Adrenal gland (tissue), 19 donors: ENCODE measurements at places on chromosomes 6 and 20. TPM values are rescaled to one million over a fixed set of nuclear protein-coding genes. Genes with fewer than 3 reads are reported as not detected.
A peak's percentile ranks its signal among the peaks of the same experiment; 100 is the strongest.

Gene PSMB9
- 16.1 TPM for total RNA-seq

Gene GTPBP2
- total RNA-seq = 16.5 TPM

- H3K4me1 ChIP-seq = no peaks in the 10 kb centered on the region
- no peak for DNase-seq
- H3K4me3 ChIP-seq = no peak overlapping the region
- H3K36me3 ChIP-seq = no peaks in the 10 kb centered on the region
- no peak overlapping the region for H3K27ac ChIP-seq
These were observed 66.6 kb downstream of the BMP7 start for GRCh38 chr20:57199656-57200405.

Gene WDR27
- 29.6 TPM for total RNA-seq

GRCh38 chr6:160129881-160130615 lies 8.4 kb downstream of the SLC22A1 start:
- no peak overlapping the region for H3K27ac ChIP-seq
- no peak overlapping the region for H3K4me3 ChIP-seq
- H3K27me3 ChIP-seq = no peaks in the 10 kb centered on the region
- H3K36me3 ChIP-seq = no peaks in the 10 kb centered on the region
- no peak for DNase-seq
- no peaks in the 10 kb centered on the region for H3K4me1 ChIP-seq

Gene C20orf202
- not detected for total RNA-seq

- no peaks in the 10 kb centered on the region for H3K4me1 ChIP-seq
- no peak overlapping the region for H3K4me3 ChIP-seq
- peak overlapping the region; percentile 14 for H3K27ac ChIP-seq
- H3K36me3 ChIP-seq = no peaks in the 10 kb centered on the region
- peak; percentile 34 for DNase-seq
These were observed 6.7 kb downstream of the PPP1R16B start for GRCh38 chr20:38812182-38812581.

- H3K4me3 ChIP-seq = no peak overlapping the region
- H3K36me3 ChIP-seq = peaks cover 32% of the 10 kb centered on the region
- H3K27me3 ChIP-seq = no peaks in the 10 kb centered on the region
- peak; percentile 58 for DNase-seq
These were observed 14.9 kb downstream of the DYNLT1 start for GRCh38 chr6:158629367-158630221.

Gene RIMS4
- total RNA-seq = 0.11 TPM

DNA sequence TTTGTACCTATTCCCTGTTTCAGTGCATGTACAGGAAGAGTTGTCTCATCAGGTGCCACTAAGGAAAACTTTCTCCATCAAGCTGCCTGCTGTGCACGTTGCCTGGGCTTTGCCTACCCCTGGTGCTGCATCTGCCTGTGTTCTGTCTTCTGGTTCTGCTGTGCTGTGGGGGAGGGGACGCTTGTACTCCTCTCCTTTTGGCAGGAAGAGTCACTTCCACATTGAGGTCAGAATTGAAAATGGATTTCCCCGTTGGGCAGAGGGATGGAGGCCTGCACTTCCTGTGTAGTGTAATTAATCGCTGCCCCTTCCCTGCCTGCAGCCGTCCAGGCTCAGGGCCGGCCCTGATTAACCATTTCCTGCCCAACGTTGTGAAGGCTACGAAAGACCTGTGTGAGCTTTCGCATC lies 153.3 kb downstream of the SCML4 start:
- H3K4me3 ChIP-seq = no peak overlapping the region
- no peaks in the 10 kb centered on the region for H3K27me3 ChIP-seq
- peak overlapping the region; percentile 6 for H3K27ac ChIP-seq
- no peaks in the 10 kb centered on the region for H3K36me3 ChIP-seq
- H3K4me1 ChIP-seq = peaks cover 13% of the 10 kb centered on the region

DNA sequence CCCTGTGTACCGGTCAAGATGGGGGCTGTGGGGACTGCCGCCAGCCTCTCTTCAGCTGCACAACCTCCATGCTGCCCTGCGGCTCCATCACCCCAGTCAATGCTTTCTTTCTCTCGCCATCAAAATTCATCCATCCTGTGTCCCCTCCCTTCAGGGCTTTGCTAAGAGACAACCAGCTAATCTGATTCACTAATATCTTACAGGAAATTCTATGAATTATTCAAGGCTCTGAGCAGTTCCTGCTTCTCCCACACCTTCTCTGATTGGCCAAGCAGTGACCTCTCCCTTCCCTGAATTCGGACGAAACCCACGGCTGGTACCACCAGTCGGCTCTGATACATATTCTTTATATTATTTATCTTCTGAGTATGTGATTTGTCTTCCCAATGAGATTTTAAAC lies 13.8 kb downstream of the ITPR3 start:
- peaks cover 14% of the 10 kb centered on the region for H3K4me1 ChIP-seq
- H3K4me3 ChIP-seq = no peak overlapping the region
- no peaks in the 10 kb centered on the region for H3K27me3 ChIP-seq
- no peak for DNase-seq
- H3K36me3 ChIP-seq = no peaks in the 10 kb centered on the region

DNA sequence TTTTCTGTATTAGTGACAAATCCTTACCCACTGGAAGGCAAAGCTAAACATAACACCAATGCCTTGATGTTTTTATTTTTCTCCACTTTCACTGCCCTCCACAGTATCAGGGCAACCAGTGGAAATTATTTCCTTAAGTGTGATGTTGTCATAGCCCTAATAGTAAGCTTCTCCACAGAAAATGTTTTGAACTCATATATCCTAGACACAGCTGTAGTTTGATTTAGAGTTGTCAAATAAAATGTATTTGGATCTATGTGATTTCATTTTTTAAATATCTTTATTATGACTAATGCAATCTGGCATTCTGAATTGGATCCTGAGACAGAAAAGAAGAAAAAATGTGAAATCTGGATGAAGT lies 70.9 kb upstream of the UFL1 start:
- H3K27ac ChIP-seq = no peak overlapping the region
- no peaks in the 10 kb centered on the region for H3K36me3 ChIP-seq
- no peak for DNase-seq
- no peaks in the 10 kb centered on the region for H3K27me3 ChIP-seq
- H3K4me3 ChIP-seq = no peak overlapping the region

GRCh38 chr20:14979453-14979986 lies 642.1 kb upstream of the FLRT3 start:
- no peak overlapping the region for H3K27ac ChIP-seq
- no peak for DNase-seq
- no peaks in the 10 kb centered on the region for H3K27me3 ChIP-seq
- H3K4me3 ChIP-seq = no peak overlapping the region
- H3K4me1 ChIP-seq = no peaks in the 10 kb centered on the region

- peaks cover 45% of the 10 kb centered on the region for H3K36me3 ChIP-seq
- no peak overlapping the region for H3K4me3 ChIP-seq
- DNase-seq = no peak
- no peak overlapping the region for H3K27ac ChIP-seq
- H3K27me3 ChIP-seq = no peaks in the 10 kb centered on the region
These were observed 9.2 kb upstream of the KIAA0319 start for GRCh38 chr6:24655215-24655614.

DNA sequence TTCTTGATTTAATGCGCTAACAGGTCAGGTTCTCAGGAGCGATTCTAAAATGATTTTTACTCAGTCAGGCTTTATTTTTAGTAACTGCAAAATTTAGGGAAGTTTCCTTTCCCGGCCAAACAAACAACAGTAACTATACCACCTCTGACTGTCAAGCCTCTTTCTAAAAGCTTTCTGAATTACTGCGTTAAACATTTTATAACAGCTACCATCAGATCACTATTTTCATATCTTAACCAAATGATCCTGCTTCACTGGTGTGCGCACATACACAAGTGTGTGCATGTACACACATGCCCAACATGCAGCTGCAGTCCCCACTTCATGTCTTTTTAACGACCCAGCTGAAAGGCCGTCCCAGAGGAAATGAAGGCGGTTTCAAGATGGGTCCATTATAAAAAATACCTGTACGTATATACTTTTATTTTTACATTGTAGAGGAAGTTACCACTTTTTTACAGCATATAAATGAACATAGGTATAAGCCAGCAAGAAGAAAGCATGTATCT lies 25.0 kb downstream of the TMEM242 start:
- no peak overlapping the region for H3K27ac ChIP-seq
- H3K36me3 ChIP-seq = no peaks in the 10 kb centered on the region
- no peaks in the 10 kb centered on the region for H3K27me3 ChIP-seq

GRCh38 chr6:159957071-159957673 lies 11.7 kb upstream of the IGF2R start:
- DNase-seq = no peak
- no peak overlapping the region for H3K27ac ChIP-seq
- no peaks in the 10 kb centered on the region for H3K36me3 ChIP-seq
- H3K27me3 ChIP-seq = no peaks in the 10 kb centered on the region

Gene STX7
- total RNA-seq = 41.2 TPM

Gene CNR1
- 38.3 TPM for total RNA-seq

GRCh38 chr6:163384510-163384909 lies 30.0 kb upstream of the QKI start:
- no peaks in the 10 kb centered on the region for H3K36me3 ChIP-seq
- H3K27me3 ChIP-seq = no peaks in the 10 kb centered on the region
- no peak overlapping the region for H3K27ac ChIP-seq
- no peak for DNase-seq
- H3K4me1 ChIP-seq = no peaks in the 10 kb centered on the region
- no peak overlapping the region for H3K4me3 ChIP-seq

DNA sequence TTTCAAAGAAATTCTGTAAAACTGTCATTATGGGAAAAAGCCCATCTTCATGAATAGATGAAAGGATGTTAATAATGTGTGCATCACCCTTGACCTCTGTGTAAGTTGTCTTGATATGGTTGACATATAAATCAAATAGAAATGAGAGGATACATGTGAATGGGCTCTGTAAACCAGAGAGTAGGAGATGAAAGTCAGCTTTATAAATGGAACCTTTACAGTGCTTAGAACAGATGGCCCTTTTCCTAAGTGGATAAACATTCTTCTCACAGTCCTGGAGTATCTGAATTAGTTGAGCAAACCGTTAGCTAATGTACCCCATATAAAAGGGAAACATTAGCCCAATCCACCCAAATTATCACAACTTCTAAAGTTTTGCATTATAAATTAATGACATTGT lies 57.5 kb downstream of the MYLK4 start:
- no peak overlapping the region for H3K4me3 ChIP-seq
- no peak overlapping the region for H3K27ac ChIP-seq
- H3K27me3 ChIP-seq = no peaks in the 10 kb centered on the region
- H3K36me3 ChIP-seq = no peaks in the 10 kb centered on the region

DNA sequence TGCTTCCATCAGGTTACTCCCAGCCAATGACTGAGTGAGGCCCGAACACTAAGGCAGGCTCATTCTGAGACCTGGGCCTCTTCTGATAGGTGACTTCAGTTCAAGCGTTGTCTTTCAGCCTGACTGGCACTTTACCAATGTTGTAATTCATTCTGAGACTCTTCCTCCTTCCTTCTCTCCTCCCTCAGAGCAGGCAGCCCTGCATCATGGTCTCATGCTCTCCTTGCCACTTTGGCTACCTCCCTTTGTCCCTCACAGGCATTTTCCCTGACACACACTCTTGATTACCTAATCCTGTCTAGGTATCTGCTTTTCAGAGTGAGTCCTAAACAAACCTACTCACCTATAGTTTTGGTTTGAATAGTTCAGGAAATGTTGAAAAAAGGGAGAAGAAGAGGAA lies 12.6 kb upstream of the WFDC12 start:
- H3K27me3 ChIP-seq = no peaks in the 10 kb centered on the region
- H3K4me1 ChIP-seq = no peaks in the 10 kb centered on the region
- H3K36me3 ChIP-seq = no peaks in the 10 kb centered on the region
- H3K4me3 ChIP-seq = no peak overlapping the region
- no peak overlapping the region for H3K27ac ChIP-seq

- peaks cover 5% of the 10 kb centered on the region for H3K4me1 ChIP-seq
- no peaks in the 10 kb centered on the region for H3K36me3 ChIP-seq
- H3K27ac ChIP-seq = no peak overlapping the region
- no peaks in the 10 kb centered on the region for H3K27me3 ChIP-seq
- no peak overlapping the region for H3K4me3 ChIP-seq
These were observed 2.2 kb upstream of the BPIFB1 start for GRCh38 chr20:33280775-33281174.

DNA sequence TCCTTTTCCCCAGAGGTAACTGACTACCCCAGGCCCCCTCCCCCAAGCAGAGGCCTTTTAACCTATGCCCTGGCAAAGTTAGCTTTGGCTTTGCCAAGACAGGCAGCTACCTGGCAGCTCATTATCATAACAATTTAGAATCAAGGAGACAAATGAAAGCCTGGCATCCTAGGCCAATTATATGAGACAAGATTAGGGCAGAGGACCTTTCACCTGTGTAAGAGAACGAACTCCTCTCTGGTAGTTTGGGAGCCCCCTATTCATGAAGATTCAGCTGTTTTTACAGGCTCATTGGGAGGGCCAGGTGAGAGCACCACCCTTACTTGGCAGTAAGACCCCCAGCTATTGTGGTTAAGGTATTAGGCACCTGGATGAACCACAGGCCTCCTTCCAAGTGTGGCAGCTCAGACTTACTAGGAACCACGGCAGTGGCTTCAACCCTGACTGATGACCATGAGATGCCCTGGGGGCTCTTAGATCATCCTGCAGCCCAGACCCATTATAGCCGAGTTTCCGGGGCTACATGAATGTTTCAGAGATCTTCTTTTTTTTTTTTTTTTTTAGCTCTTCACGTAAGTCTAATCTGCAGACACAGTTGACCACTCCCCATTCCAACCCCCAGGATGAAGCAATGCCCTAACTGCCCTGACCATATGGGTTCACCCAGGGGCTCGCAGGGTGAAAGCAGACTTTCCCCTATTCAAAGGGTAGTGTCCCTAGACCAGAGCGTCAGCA lies 56.2 kb downstream of the RAB44 start:
- H3K27ac ChIP-seq = no peak overlapping the region
- no peak overlapping the region for H3K4me3 ChIP-seq
- H3K4me1 ChIP-seq = peaks cover 24% of the 10 kb centered on the region
- no peak for DNase-seq
- H3K36me3 ChIP-seq = no peaks in the 10 kb centered on the region
- no peaks in the 10 kb centered on the region for H3K27me3 ChIP-seq

Gene MAVS
- 38.1 TPM for total RNA-seq

GRCh38 chr20:3710011-3710466 lies 2.4 kb downstream of the SIGLEC1 start:
- H3K4me1 ChIP-seq = no peaks in the 10 kb centered on the region
- H3K27me3 ChIP-seq = no peaks in the 10 kb centered on the region
- no peak overlapping the region for H3K27ac ChIP-seq
- no peaks in the 10 kb centered on the region for H3K36me3 ChIP-seq
- no peak for DNase-seq
